ENCODE measurements at places on chromosomes 1 and 21.

- no peak for DNase-seq
Observed at GRCh38 chr1:27306892-27307761, 14.8 kb upstream of the TMEM222 start.

DNA sequence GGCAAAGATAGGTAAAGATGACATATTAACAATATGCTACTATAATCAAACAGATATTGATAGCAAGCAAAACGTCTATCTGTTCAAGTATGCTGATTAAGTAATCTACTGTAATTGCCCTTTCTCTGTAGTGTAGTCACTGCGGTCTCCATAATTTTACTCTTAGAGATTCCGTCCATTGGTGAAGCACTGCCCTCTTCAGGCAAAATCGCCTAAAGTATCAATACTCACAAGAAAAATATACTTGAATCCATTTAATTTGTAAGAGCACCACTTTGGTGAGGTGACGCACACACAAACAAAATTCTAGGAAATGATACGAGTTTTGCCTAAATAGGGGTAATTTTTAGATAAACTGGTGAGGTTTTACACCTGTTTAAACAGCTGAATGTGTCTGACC, 434.6 kb upstream of the CHRM3 start:
- no peak for DNase-seq

GRCh38 chr1:150521196-150521968, 5.8 kb downstream of the FALEC start:
- DNase-seq: no peak

- no peak for DNase-seq
Observed at GRCh38 chr1:241503444-241503843, 16.1 kb downstream of the FH start.

- no peak for DNase-seq
Observed at GRCh38 chr1:3675436-3675835, 23.1 kb downstream of the TP73 start.

DNA sequence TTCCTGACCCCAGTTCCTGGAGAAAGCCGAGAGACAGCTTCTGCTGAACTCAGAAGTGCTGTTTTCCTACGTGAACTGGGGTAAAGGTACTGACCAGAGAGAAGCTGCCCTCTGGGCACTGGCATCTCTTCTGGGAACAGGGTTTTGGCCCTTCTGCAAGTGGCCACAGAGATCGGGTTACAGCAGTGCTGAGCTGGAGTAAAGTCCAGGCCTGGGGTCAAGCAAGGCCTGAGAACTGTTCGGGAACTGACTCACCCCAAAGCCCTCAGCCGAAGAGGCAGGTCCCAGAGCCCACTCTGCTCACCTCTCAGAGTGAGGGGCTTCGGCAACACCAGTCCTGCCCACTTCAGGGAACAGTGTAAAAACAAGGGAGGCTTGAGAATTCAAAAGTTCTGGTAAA, 177.2 kb upstream of the RUNX1 start:
- DNase-seq: no peak

- no peak for DNase-seq
Observed at GRCh38 chr1:153261281-153262069, 2.0 kb downstream of the LORICRIN start.
